ENCODE measurements at places on chromosomes 4 and X.
A peak's percentile ranks its signal among the peaks of the same experiment; 100 is the strongest.

GRCh38 chr4:6992728-6993677 lies 50.2 kb upstream of the TADA2B start:
- no peak for DNase-seq

- no peak for DNase-seq
Measured at GRCh38 chr4:99846891-99847290, 30.3 kb downstream of the DAPP1 start.

- DNase-seq: no peak
Measured at GRCh38 chr4:94488670-94489069, 36.9 kb downstream of the PDLIM5 start.

DNA sequence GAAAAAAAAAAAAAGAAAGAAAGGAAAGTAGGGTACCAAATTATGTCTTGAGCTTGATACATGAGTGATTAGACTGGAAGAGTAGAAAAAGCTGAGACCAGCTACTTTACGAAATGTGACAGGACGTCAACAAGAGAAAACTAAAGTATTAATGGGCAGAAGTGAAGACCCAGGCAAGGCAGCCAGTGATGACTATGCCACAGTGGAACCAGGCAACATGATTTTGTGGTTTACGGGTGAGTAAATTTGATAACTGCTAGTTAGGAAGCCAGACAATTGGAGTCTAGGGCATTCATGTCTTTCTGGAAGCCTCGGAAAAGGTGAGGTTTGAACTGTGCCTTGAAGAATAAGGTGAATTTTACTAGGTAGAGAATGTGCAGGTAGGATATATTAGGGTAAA lies 326.4 kb downstream of the TENM3 start:
- DNase-seq: no peak

DNA sequence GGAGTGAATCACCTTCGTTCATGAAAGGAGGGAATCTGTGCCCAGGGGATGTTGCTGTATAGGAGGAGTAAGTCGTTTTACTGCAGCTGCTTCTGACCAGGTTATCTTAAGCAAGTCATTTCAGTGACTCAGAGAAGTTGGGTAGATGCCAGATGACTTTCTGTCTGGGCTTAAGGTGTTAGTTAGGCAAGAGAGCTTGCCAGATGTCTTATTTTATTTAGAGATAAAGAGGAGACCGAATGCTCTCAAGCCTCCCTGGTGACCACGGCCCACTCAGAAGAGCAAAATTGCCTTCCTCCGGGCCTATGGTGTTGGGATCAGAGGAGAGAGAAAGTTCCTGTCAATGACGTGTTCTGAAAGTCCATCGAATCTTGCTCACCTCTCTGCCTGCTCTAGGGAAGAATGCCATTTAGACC lies 16.3 kb upstream of the ZNF827 start:
- no peak for DNase-seq

- DNase-seq: no peak
Measured at GRCh38 chr4:1928356-1929239, 57.4 kb downstream of the NSD2 start.

- no peak for DNase-seq
Measured at GRCh38 chrX:69724307-69724706, 108.4 kb downstream of the EDA start.

GRCh38 chr4:130154901-130155300 lies 1058.9 kb downstream of the C4orf33 start:
- DNase-seq: no peak

GRCh38 chr4:85951099-85951498 lies 408.8 kb downstream of the MAPK10 start:
- DNase-seq: no peak

DNA sequence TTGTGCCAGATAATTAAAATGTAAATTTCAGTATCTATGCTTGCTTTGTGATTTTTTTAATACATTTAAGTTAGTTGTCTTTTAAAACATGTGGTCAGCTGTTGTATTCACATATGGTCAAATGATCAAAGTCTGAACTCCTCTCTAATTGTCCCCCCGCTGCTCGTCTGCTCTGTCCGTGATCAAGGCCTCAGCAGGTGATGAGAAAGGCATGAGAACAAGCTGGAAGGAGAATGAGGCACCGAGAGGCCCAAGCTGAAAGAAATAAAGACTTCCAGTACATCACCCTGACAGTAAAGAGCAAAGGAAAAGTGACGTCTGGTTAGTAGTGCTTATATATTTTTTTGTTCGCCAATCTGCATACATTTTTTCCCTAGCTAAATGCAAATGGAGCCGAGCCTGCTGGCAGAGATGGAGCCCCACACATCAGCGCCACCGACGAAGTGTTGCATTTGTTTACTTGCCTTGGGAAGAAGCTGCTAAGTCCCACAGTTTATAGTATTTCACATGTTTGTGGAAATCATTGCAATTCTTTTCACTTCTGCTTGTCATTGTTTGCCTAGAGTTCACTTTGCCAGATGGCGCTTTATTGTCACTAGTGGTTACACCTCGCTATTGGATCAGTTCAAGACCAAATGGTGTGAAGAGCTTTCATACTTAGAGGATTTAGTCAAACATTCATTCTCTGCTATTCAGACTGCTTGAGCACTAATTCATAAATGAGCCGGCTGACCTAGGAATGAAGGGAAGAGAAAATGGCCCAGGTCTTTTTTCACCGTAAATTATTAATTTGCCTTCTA lies 181.5 kb downstream of the ZIC3 start:
- DNase-seq: no peak

DNA sequence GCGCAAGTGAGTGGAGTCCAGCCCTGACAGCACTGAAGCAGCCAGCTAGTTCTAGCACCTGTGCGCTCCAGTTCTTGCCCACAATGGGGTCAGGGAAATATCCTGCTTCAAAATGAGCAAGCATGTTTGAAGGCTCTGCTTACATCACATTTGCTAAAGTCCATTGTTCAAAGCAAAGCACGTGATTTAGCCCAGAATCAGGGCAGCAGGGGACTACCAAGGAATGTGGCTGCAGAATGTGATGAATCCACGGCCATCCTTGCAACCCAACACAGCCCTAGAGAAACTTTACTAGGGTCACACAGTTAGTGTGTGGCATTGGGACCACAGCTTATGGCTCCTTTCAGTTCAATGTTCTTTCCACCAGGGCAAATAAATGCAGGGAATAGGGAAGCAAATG lies 47.3 kb upstream of the SMIM31 start:
- DNase-seq: no peak

DNA sequence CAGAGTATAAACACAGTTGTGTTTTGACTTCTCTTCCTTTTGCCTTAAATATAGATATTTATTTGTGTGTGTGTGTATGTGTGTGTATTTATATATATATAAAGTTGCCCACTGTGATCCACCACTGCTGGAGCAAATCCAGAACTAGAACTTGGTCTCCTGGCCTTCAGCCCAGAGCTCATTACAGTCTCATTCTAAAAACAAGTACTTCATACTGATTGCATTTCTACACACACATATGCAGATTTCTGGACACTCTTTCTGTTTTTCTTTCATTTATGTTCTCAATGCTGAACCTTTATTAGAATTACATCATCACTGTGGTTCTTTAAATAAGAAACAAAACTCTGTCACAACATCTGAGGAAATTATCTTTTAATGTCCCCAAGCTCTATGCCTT lies 381 bp downstream of the TXK start:
- no peak for DNase-seq

DNA sequence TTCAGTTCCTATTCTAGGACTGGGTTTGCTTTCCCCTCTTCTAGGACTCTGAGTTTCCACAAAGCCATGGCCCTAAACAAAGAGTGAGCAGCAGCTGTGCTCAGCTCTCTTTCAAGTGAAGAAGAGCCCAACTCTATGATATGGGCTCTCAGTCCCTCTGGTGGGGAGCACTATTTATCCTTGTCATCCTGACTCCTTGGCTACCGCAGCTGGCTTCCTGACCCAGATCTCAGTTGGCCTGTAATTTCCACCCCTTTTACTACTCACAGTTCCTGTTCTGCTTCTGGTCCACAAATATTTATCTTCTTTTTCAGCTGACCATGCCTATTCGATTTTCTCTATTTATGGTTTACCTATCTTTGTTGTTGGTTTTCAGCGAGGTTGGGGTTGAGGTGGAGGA lies 33.8 kb downstream of the F8 start:
- DNase-seq: no peak

DNA sequence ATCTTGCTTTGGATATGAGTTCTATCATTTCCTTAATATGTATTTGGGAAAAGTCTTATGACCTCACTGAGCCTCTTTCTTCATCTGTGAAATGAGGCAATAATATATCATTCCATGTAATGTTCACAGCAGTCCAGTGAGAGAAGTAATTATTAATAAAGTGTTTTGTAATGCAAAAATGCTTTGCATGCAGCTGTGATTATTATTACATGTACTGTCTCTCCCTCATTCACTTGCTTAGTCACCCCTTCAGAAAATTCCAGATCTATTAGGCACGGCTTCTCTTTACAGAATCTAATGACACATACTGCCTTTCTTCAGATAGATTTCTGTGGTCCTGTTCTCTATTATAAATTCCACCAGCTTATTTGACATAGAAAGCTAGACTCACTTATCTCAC lies 53.5 kb upstream of the FGF13 start:
- no peak for DNase-seq

DNA sequence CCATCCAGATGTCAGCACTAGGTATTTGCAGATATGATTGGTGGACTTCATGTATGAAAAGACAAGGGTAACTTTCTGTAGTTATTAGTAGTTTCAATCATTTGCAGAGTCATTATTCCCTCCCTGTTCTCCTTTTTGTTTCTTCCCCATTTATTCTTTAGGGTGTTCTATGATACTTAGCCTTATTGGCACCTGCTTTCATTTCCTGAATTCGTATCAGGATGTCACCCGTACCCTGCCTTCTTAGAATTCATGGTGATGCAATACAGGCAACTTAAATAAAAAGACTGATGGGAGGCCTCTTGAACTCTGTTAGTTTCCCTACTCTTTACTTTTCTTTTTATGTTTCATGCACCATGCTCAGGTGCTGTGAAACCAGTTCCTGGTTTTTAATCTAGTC lies 24.2 kb downstream of the MAGED1 start:
- DNase-seq: no peak

DNA sequence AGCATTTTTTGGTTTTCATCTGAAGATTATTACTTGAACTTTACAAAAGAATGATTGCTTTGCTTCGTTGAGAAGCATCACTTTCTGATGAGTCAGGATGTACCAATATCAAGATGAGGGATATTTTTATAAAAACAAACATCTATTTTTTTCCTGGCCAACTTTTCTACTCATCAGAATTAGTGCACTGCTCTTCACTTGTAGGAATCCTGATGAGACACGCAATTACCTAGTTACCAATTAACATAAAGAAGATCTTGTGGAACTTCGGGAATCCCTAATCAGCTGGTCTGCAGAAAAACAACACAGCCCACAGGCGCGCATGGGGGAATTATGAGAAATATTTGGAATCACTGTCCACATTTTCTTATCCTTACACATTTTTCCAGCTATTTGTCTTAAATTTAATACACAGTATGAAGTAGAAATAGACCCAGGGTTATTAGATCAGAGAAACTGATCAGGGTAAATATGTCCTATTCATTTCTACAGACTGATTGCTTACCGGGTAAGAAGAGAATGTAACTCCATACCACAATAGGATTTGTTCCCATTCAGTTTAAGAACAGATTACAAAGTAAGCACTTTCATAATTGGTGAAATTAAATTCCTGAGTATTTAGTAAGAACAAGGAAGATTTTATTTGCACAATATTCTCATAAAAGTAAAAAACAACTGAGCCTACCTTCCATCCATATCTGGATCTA lies 50.9 kb downstream of the MFAP3L start:
- DNase-seq: no peak

GRCh38 chr4:52870225-52870624 lies 8.1 kb downstream of the RASL11B start:
- no peak for DNase-seq

GRCh38 chrX:151981129-151981528 lies 6.7 kb upstream of the GABRE start:
- DNase-seq: peak; percentile 65

GRCh38 chrX:110219920-110220319 lies 98.0 kb downstream of the AMMECR1 start:
- DNase-seq: no peak

DNA sequence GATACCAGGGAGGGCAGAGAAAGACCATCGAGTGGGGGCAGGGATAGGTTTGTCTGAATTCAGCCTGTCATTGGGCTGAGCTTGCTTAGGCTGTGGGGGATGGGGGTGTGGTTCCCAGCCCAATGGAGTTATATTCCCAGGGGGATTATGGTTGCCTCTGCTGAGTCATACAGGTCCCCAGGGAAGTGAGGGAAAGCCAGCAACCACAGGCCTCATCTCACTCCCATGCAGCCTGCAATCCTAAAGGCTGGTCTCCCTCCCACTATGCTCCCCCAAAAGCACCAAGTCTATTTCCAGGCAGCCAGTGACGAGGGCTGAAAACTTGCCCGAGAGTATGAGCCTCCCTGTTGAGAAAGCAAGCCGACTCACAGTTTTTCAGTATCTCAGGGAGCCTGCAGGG lies 39.3 kb downstream of the AFM start:
- no peak for DNase-seq

GRCh38 chr4:1870328-1870577 lies 940 bp upstream of the NSD2 start:
- no peak for DNase-seq

DNA sequence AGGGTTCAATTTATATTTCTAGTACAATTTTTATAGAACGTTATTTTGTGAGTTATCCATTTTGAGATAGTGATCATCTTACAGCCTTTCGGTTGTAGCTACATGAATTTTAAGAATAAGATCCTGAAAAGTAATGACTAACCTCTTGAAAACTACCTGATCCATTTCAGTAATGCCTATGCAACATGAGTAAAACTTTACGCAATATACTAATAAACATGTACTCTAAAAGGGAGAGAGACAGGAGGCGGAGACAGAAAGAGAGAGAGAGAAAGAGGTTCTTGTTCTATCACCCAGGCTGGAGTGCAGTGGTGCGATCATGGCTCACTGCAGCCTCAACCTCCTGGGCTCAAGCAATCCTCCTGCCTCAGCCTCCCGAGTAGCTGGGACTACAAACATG lies 816.1 kb downstream of the CCSER1 start:
- no peak for DNase-seq

DNA sequence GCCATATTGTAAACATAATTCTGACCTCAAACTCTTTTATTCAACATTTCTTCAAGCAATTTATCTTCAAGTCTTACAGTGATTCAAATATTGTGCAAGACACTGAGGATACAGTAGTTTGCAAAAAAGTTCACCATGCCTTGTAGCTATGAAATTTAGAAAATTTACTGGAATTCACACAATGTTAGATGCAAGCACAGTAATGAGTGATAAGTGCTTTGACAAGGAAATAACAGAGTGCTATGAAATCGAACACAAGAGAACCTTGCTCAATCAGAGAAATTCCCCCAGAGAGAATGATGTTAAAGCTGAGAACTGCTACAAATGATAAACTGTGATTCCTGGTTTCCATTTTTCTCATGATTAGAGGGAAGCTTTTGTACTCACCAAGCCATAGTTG lies 952.9 kb downstream of the FAT4 start:
- DNase-seq: no peak

GRCh38 chr4:52873191-52873590 lies 11.1 kb downstream of the RASL11B start:
- no peak for DNase-seq

- no peak for DNase-seq
Measured at GRCh38 chr4:129429581-129430320, 333.8 kb downstream of the C4orf33 start.

- DNase-seq: no peak
Measured at GRCh38 chr4:160182727-160183126, 1079.8 kb downstream of the RAPGEF2 start.

GRCh38 chr4:37715889-37716402 lies 29.8 kb upstream of the RELL1 start:
- no peak for DNase-seq

Data from vagina (tissue), 2 donors.